ENCODE measurements at places on chromosomes 7 and 10. TPM values are rescaled to one million over a fixed set of nuclear protein-coding genes. Genes with fewer than 3 reads are reported as not detected.

GRCh38 chr7:47290466-47290865, 291.4 kb downstream of the TNS3 start:
- no peak for DNase-seq

GRCh38 chr10:71039551-71039950, 151.2 kb upstream of the PCBD1 start:
- DNase-seq, result no peak

GRCh38 chr10:49050906-49051305, 64.4 kb downstream of the VSTM4 start:
- no peak for DNase-seq

DNA sequence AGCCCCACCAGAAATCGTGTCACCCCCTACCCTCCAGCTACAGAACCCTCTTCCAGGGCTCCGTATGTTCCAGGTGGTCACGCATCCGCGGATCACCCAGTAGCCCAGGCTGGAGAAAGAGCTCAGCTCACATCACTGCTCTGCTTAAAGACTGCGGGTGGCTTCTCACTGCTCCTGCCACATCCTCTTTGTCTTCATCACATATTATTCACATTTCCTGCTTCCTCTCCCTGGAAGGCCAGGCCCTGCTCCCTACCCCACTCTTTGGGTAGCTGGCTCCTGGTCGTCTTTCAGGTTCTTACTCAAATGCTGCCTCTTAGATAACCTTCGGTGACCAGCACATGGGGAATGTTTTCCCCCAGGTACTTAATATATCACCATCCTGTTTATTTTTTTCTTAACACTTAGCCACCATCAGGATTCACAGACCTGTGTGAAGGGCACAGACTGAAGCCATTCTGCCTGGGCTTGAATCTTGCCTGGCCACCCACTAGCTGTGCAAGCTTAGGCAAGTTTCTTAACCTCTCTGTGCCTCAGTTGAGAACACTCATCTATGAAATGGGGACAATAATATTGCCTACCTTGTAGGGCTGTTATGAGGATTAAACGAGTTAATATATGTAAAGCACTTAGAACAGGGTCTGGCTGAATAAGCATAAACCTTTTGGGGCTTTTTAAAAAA, 307.8 kb downstream of the PRPF18 start:
- no peak for DNase-seq

- DNase-seq, result no peak
Measured at GRCh38 chr7:147869456-147869855, 721.1 kb upstream of the C7orf33 start.

- DNase-seq, result no peak
Measured at GRCh38 chr7:86963599-86964230, 95.7 kb downstream of the ELAPOR2 start.

GRCh38 chr7:23473844-23474093, 3.5 kb upstream of the IGF2BP3 start:
- DNase-seq, result no peak

- DNase-seq, result no peak
Measured at GRCh38 chr10:109851616-109852474, 71.5 kb downstream of the XPNPEP1 start.

- DNase-seq, result no peak
Measured at GRCh38 chr10:22764639-22765038, 50.3 kb upstream of the PIP4K2A start.

GRCh38 chr7:19587291-19587690, 121.5 kb downstream of the POLR1F start:
- no peak for DNase-seq

GRCh38 chr10:121133901-121134300, 282.7 kb downstream of the WDR11 start:
- DNase-seq, result no peak

DNA sequence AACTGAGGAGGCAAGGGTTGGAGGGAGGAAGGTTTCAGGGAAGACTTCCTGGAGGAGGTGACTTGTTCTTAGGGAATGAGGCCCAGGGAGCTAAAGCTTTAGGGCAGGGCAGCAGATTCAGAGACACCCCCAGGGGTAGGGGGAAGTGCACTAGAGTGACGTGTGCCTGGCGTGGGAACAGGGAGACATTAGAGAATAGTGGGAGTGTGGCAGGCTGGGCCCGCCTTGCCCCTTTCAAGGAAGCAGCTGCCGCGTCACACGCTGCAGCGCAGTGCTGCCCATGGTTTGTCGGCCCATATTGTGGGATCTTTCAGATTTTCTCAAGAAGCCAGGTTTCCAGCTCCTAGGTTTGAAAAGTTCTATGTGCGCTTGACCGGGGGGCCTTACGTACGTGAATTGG, 139.4 kb downstream of the LHPP start:
- DNase-seq, result no peak

- no peak for DNase-seq
Measured at GRCh38 chr7:36253699-36254098, 100.6 kb downstream of the EEPD1 start.

DNA sequence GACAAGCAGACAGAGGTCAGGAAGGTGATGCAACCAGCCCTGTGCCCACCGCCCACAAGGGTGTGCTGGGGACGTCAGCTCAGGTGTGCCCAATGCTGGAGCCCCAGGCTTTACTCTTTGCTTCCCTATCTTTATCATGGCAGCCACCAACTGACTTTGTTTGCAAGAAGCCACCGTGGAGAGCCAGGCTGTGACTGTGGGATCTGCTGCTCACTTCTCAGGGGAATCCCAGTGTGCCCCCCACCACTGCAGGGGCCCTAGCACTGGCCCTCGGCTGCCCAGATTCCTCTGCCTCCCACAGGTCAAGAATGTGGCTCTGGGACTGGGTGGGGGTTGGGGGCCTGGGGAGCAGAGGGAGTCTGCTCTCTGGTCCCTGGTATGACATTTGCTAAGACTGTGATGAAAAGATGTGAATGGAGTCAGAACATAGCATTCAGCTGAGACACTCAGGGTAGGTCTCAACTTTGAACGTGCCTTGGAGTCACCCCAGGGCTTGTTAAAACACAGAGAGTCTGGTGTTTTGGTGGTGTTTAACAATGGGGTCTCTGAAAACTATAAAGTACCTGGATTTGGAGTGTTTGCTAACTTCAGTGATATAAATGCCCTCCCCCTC, 47.3 kb downstream of the ARHGAP22 start:
- DNase-seq, result no peak

DNA sequence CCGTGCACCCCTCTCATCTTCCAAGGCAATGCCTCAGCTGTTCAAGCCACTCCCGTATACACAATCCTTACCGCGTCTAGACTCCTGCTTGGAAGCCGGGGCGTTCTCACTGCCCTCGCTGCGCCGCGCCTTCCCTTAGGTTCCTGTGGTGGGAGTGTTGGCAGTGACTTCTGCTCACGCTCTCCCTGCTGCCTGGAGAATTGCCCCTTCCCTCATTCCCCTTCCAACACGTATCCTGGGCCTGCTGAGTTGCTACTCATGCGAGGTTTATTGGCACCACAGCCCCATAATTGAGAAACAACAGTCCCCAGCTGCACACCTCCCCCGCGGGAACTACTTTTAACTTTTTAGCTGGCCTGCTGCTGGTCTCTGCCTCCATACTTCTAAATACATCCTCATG, 31.9 kb downstream of the RBM17 start:
- DNase-seq, result no peak

- no peak for DNase-seq
Measured at GRCh38 chr10:122154545-122155366, 116.3 kb upstream of the BTBD16 start.

GRCh38 chr10:59273445-59273844, 88.9 kb downstream of the FAM13C start:
- DNase-seq, result no peak

GRCh38 chr10:66457629-66458028, 468.2 kb upstream of the LRRTM3 start:
- DNase-seq, result no peak

DNA sequence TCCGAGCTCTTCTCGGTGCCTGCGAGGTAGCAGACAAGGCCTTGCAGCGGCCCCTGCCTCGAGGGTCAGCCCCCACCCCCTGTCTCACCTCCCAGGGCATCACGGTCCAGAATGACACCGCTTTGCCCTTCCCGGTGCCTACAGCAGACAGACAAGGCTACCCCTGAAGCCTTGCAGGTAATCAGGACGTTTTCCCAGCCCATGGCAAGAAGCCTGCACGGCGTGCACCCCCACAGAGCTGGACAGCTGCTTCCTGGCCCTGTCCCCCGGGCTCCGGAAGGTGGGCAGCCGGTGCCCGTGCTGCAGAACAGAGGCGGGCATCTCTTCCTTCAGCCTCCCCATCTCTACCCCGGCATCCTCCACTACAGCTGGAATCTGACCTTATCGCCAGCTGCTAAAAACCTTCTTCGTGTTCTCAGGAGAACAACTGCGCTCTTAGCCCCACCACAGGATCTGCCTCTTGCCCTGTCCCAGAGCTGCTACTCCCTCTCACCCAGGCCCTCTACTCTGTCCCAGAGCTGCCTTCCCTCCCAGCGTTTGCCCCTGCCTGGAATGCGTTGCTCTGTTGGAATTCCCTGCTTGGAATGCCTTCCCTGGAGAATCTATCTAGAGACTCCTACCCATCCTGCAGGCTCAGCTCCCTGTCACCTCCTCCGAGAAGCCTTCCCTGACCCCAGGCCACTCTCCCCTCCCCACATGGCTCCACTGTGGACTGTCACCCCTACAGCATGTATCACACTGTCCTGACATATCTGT, 4.7 kb downstream of the MYL10 start:
- no peak for DNase-seq

- DNase-seq, result no peak
Measured at GRCh38 chr7:30462179-30462578, 16.4 kb downstream of the NOD1 start.

DNA sequence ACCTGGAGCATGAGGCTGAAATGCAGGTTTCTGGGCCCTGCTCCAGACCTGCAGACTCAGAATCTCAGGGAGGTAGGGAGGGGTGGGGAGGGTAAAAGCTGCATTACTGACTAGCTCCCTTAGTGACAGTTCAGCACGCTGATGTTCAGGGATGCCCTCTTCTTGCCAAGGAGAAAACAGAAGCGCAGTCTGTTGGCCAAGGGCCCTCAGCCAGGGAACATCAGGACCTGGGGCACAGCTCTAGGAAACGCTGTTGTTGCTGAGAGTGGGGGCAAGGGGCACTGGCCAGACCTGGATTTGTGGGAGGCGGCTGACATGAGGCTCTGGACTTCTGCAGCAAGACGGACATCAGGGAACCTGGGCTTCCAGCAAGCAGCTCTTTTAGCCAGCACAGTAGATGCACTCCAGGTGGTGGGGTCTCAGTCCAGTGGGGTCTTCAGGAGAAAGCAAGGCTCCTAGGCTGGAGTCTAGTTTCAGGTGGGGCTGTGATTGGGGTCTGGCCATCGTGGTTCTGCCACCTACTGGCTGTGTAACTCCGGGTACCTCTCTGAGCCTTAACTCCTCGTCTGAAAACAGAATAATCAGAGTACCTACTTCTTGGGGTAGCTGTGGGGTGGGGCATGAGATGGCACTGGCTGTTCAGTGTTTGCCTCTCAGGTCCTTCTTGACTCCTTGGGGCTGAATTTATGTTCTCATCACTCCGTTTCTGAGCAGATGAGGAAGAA, 72.9 kb upstream of the PRLHR start:
- no peak for DNase-seq

- no peak for DNase-seq
Measured at GRCh38 chr10:82242778-82243177, 367.8 kb downstream of the NRG3 start.

GRCh38 chr10:121788717-121789116, 139.1 kb downstream of the ATE1 start:
- no peak for DNase-seq

- no peak for DNase-seq
Measured at GRCh38 chr10:64174666-64175255, 653.6 kb downstream of the REEP3 start.

DNA sequence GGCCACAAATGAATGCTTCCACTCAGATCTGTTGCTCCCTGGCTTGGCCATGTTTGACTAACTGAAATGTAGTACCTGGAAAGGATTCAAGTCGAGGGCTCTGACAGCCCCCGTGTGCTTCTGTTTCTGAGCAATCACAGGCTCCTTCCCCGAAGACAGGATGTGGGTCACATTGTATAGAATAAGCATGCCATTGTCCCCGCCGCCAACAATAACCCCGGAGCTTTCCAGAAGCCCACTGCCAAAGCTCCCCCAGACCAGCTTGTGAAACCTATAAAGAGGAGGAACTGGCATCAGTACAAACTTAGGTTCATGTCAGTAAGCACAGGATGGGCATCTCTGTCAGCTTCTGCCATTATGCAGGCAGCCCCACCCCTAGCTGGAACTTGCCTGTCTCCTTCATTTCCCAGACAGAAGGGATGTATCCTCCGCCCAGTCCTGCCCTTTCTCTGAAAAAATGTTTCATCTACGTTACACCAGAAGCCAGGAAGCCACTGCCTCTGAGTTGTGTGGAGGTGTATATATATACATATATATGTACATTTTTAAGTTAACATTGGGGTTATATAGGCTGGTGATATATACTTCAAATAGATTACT, 10.3 kb downstream of the SEC31B start:
- DNase-seq, result no peak

DNA sequence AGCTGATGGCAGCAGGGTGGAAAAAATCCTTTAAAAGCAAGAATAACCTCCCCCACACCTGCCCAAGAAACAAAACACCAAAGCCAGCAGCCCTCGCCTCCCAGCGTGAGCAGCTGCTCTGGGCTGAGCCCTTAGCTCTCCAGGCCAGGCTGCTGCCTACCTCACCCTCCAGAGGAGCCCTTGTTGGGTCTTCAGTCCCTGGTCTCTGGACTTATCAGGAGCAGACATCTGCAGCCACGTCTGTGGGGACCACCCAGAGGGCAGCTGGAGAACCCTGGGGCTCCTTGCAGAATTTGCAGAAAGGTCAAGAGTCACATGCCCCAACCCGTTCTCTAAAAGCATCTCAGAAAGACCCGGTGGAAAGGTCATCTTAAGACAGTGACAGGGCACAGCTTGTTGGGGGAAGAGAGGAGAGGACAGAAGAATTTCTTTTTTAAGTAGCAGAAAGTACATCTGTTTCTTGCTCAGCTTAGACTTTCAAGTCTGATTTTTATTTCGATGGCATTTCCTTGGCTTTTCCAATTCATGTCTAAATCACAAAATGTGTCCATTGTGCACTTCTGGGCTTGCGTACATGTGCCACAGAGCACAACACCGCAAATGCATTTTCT, 425.7 kb upstream of the NFE2L3 start:
- no peak for DNase-seq

The GHRHR gene
- 0.11 TPM for polyA plus RNA-seq

The NACAD gene
- polyA plus RNA-seq, result 9.4 TPM

The NPFFR1 gene
- 0.32 TPM for polyA plus RNA-seq

The MYPN gene
- polyA plus RNA-seq, result 0.05 TPM

The FAM170B gene
- polyA plus RNA-seq, result not detected

The GOLGA7B gene
- 1.0 TPM for polyA plus RNA-seq

The KNDC1 gene
- polyA plus RNA-seq, result 7.0 TPM

The REEP3 gene
- polyA plus RNA-seq, result 30.6 TPM

The STMP1 gene
- polyA plus RNA-seq, result 83.6 TPM

The HYCC1 gene
- 20.6 TPM for polyA plus RNA-seq

The DNAJC30 gene
- 10.6 TPM for polyA plus RNA-seq

All from renal pelvis (tissue), 12 donors.